ENCODE measurements at places on chromosomes 3 and 15.

- no peak for DNase-seq
These were observed 51.6 kb downstream of the LINGO1 start for GRCh38 chr15:77580996-77581682.

DNA sequence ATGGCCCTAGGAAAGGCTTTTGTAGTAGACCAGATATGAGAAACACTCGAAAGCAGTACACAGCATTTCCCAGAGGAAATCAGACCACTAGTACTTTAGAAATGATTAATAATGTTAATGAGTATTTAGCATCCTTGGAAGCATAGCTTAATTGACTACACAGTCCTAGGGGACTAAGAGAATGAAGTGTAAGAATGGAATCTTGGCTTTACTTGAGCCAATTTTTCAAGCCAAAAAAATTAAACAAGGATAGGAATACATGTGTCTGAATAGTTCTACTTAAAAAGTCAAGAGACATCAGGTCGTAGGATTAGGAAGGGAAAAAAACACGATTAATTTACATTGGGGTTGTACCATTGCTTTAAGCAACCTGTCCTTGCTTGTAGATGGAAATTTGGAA lies 38.2 kb downstream of the DPPA2 start:
- DNase-seq: no peak

DNA sequence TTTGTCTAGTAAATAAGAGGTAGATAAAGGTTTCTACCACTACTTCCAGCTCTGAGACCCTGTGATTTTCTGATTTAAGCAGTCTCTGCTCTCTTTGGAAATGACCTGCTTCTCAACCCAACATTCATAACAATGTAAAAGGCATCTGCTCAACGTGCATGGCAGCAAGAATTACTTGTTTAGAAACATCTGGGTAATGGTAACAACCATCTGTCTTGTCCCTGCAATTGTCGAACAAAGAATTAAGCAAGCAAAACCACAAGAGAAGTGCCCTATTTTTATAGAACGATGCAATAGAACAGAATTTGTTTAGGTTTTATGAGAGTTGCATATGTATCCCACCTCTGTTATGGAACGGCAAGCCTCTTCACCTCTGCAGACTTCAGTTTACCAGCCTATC lies 7.1 kb upstream of the FSIP1 start:
- no peak for DNase-seq

DNA sequence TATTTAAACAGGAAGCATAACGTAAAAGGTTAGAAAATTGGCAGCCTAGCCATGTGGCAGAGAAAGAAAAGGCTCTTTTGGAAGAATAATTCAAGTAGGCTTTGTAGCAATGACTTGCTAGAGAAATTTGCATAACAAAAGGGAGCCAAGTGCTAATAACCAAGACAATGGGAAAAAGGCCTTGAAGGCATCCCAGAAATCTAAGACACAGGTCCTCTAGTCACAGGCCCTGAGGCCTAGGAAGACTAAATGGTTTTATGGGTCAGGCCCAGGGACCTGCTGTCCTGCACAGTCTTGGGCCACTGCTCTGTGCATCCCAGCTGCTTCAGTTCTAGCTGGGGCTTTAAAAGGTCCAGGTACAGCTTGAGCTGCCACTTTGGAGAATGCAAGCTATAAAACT lies 78.5 kb downstream of the FGF7 start:
- no peak for DNase-seq

DNA sequence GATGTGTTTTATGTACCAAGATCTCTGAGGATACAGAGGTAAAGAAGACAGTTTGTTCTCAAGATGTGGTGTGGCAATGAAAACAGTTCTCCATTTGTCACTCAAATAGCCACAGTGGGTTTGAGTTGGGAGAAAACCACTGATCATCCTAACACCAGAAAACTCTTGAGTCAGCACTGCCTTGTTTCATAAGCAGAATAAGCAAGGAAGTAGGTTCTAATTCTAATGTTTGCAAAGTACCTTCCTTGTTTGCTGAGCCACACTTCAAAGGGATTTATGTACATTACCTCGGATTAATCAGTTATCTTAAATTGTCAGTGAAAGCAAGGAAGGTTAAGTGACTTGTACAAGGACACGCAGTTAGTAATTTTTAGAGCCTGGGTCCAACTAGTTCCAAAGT lies 107.8 kb upstream of the BOC start:
- no peak for DNase-seq

DNA sequence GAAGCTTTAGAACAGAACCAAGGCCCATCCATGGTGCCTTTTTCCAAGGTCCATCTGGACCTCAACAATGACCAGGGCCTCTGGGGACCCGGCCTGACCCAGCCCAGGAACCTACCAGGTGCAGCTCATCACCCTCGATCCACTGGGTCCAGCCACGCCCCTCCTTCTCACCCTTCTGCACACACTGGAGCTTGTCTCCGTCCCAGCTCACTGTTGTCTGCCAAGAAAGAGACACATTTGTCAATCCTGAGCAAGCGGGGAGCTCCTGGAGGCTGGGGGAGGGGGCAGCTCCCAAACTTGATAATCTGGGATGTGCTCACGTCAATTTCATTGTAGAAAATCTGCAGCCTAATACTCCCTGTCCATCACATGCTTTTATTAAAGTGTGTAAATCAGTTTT lies 21.2 kb downstream of the RBP1 start:
- DNase-seq: no peak

GRCh38 chr3:143731320-143731719 lies 116.9 kb downstream of the SLC9A9 start:
- no peak for DNase-seq

- DNase-seq: no peak
These were observed 58.9 kb downstream of the RAB7A start for GRCh38 chr3:128784843-128785242.

DNA sequence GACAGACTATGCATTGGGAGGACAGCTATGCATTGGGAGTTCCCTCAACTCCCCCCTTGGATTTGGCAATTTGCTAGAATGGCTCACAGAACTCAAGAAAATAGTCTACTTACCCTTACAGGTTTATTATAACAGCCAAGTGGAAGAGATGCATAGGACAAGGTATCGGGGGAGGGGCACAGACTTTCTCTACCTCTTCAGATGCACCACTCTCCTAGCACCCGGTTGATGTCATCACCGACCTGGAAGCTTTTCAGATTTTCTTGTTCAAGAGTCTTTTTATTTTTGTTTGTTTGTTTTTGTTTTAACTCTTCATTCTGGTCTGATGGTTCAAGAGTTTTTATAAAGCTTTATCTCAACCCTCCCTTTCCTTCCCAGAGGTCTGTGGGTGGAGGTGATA lies 20.7 kb upstream of the ADAMTS9 start:
- DNase-seq: no peak

DNA sequence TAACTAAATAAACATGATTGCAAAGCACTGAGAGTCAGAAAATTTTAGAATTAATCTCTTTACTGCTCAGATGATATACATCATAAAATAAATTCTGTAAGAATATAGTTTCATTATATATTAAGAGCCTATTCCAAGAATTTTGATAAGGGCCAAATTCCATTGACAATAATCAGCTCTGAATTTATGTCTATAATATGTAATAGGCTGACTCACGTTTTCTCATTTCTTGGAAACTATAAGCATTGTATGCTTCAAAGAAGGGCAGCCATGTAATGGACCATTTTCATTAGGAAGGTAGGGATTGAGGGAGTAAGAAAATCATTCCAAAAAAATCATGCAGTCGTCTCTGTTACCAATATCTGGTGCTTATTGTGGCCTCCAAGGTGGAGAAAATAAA lies 315.9 kb downstream of the ZIC4 start:
- no peak for DNase-seq

DNA sequence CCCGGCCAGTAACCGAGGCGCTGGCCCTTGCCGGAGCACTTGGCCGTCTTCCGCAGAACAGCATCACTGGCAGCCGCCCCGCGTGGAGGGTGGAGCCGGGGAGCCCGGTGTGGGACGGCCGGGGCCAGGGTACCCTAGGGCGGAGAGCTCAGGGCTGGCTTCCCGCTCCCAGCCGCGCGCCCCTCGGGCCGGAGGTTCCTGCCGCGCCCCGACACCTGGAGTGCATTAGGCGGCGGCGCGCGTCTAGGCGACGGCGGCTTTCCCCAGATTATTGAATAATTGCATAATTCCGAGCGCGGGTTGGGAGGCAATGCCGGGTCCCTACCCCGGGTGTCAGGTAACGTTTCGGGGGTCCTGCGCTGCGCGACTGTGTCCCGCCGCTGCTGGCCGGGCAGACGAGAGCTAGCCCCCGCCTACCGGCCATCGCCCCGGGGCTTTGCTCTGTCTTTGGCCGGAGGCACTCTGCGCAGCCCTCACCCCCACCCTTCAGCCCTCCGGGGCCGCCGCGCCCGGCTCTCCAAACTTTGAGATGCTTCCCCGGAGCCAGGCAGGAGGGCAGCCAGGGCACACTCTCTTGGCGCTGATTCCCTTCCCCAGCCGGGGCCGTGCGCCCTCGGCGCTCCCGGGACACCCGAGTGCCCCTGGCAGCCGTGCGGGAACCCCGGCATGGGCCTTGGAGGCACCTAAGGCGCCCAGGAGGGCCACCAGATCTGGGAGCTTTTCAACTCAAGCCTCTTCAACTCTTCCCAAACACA lies 749 bp downstream of the ITGA11 start:
- DNase-seq: no peak

DNA sequence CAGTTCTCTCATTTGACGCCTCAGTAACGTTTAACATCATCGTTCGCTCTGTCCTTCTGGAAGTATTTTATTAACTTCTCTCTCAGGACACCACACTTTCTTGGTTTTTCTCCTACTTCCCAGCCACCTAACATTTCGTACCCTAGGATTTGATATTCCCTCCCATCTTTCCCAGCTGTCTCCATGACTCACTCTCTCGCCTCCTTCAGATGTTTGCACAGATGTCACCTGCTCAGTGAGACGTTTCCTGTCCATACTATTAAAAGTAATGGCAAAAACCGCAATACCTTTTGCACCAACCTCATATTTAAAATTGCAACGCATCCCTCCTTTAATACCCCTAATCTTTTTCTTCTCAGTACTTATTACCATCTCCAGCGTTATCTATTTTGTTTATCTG lies 62.1 kb upstream of the SPRED1 start:
- DNase-seq: no peak

DNA sequence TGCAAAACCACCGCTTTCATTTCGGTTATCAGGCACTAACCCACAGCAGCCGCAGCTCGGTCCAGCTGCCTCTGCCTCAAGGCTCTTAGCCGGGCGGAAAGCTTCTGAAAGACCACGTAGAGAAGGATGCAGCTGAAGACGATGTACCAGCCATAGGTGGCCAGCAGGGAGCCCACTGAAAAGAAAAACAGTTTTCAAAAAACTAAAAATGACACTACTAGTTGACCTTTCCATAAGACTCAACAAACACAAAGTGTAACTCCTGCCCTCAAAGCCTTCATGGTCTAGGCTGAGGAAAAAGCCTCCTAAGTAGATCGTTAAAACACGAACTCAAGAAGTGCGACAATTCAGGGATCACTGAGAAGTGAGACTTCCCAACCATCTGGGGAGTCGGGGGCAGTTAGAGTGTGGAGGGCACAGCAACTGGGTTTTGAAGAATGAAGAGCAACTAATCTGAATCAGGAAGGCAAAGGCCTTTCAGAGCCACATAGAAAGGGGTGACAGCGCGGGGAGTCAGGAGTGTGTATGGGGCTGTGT lies 716 bp downstream of the SELENOS start:
- peak; percentile 49 for DNase-seq

DNA sequence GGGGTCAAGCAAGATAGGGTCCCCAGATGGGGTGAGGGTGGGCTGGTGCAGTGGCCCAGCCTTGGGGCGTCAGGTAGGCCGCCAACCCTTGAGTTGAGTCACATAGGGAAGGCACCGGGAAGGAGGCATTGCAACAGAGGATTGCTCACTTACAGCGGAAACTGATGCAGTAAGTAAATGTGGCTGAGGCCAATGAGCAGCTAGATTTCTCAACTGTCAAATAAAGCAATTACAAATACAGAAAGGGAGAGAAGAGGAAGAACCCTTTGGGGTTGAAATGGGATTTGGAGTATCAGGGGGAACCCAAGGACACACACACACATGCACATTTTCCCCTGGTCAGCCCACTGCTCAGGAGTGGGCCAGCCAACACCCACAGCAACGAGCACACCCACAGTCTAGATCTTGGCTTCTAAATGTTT lies 44.0 kb downstream of the CHSY1 start:
- no peak for DNase-seq

DNA sequence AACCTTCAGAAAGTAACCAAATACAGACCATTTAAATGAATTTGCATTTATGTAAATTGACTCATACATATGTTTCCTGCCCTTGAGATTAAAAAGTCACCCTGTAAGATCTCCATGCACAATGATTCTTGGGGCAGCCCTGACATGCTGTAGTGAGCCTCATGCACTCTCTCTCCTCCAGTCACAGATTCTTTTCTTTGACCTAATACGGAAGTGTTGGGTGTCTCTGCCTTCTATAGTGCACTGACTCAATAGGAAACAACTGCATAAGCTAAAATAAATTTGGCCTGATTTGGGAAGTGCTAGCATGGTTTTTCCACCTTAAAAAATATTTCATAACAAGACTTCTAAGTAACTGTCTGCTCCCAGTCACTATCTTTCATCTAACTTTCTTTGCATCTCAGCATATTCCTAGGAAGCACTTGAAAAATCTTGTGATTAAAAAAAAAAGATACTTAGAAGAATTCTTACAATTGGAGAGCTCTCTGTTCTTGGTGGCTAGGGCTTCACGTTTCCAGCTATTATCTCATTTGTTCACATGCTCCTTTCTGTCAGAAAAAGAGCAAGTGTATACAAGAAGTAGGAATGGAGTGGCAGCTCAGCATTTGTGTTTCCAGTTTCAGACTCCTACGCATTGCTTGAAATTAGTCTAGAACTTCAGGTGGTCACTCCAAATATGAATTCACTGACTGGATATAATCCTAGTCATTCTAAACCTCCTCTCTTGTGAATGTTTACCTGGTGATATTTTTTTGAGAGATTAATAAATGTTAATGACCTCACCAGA lies 207.9 kb upstream of the COL8A1 start:
- no peak for DNase-seq

GRCh38 chr3:66463054-66463631 lies 37.7 kb downstream of the LRIG1 start:
- no peak for DNase-seq

DNA sequence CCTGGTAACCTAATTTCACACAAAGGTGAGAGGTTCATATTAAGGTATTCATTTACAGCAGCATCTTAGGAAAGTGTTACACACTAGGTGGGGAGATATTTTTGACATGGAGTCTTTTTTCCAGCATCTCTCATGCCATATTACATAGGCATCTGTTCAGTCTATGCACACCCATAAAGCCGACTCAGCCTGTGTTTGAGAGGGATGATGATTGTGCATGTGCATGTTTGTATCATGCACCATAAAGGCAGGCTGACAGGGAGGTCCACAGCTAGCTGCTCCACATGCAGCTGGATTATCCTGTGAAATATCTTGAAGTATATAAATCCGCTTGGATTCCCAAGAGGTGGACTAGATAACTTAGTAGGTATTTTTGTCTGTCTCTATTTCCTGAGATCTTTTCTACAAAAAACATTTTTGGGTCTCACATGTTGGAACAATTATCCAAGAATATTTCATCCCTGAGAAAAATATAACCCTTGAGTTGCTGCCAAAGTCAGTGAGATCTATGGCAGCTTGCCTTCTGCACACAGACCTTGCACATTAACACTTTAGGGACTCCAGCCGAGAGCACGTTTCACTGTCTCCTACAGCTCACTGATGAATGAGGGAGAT lies 288.4 kb upstream of the DPH6 start:
- DNase-seq: no peak
